IMR-90 (cell line): ENCODE measurements at places on chromosomes 6 and 20. TPM values are rescaled to one million over a fixed set of nuclear protein-coding genes. Genes with fewer than 3 reads are reported as not detected.

- no peak for DNase-seq
Observed at GRCh38 chr6:157251586-157252247, 71.6 kb downstream of the TMEM242 start.

GRCh38 chr6:139539852-139540251, 165.4 kb upstream of the CITED2 start:
- peak; percentile 98 for DNase-seq

DNA sequence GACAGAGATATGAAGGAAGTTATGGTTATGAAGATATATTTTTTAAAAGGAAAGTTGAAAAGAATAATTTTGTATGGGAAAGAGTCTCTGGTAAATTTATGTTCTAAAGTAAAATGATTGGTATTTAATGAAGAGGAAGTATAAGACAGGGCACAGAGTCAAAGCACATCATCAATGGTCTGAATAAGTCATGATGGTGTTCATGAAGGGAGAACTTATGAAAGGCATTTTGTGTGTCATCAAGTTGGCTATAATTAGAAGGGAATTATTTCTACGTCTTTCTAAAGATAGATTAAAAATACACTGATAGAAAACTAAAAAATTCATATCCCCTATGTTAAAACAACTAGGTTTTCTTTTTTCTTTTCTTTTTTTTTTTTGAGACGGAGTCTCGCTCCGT, 21.4 kb upstream of the SNAI1 start:
- peak; percentile 53 for DNase-seq

DNA sequence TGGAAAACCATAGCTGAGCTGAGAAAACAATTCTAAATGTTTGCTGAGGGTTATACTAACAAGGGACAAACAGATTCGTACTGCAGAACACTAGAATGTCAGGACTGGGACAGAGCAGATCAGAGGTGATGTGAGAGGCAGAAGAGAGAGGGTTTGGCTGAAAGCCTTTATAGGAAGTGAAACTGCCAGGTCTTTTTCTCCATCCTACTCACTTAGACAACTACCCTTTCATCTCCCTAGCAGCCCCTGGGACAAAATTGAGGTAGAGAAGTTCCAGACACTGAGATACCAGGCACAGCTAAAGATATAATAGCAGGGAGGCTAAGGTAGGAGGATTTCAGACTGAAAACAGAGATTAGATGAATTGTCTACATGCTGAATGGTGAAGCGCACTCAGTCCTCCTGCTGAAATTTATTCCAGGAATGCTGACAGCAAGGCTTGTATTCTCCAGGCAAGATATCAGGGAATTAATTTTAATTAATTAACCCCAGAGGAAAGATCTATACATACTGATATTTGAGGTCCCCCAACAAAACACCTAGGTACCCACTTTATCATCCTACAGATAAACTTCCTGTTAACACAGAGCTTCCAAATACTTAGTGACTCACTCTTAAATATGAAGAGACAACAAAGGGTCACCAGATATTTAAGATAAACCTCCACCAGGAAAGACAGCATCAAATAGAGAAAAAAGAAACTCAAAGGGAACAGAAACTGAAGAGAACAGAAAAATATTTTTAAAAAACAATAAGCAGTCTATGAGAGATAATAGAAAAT, 12.6 kb upstream of the EIF2S2 start:
- DNase-seq: no peak

GRCh38 chr6:24355393-24355792, 2.5 kb downstream of the DCDC2 start:
- DNase-seq: no peak

- no peak for DNase-seq
Observed at GRCh38 chr6:32982702-32983492, 14.5 kb downstream of the BRD2 start.

DNA sequence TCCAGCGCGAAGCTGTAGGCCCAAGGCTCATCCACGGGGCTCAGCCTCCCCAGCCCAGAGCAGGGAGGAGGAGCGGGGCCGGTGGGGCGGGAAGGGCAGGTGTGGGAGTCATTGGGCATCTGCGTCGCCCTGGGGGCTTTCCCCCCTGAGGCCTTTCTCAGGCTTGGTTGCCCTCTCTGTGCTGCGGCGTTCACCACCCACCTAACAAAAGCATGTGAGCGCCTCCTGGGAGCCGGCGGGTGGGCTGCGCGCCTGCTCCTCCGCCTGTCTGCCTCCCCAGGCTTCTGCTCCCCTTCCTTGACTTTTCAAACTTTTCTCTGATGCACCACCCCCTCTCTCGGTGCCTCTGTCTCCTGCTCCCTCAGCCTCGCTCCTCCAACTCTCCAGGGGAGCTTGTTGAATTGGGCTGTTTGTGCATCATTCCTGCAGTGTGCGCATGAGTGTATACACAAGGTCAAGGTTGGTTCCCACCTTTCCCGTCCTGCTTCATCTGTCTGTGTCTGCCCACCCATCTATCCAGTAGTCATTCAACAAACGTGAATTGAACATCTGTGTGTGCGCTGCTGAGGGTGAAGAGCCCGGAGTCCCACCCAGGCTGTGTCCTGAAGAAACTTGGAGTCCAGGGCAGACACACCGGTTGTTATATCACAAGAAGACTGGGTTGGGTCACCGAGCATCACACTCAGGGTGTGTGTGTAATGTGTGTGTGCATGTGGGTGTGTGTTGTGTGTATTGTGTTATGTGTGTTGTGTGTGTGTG, 82.4 kb upstream of the NNAT start:
- no peak for DNase-seq

- no peak for DNase-seq
Observed at GRCh38 chr6:149302723-149303122, 14.8 kb upstream of the TAB2 start.

GRCh38 chr6:119902681-119903080, 553.1 kb upstream of the MAN1A1 start:
- DNase-seq: no peak

DNA sequence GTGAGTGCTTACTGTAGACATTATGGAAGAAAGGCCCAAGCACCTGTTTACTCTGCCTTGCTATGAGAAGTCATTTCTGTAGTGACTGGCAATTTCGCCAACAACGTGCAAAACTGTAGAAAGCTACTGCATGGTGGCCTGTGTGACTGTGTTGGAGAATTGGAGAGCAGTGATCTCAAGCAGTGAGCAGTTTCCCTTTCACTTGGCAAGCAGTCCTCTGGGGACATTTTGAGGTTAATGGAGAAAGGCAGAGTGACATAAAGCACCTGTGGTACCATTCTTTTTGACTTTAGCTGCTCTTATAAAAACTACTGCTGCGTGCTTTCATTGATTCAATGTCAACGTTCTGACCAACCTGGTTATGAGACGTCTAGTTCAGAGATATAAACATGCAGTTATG, 382.6 kb upstream of the JAG1 start:
- DNase-seq: no peak

DNA sequence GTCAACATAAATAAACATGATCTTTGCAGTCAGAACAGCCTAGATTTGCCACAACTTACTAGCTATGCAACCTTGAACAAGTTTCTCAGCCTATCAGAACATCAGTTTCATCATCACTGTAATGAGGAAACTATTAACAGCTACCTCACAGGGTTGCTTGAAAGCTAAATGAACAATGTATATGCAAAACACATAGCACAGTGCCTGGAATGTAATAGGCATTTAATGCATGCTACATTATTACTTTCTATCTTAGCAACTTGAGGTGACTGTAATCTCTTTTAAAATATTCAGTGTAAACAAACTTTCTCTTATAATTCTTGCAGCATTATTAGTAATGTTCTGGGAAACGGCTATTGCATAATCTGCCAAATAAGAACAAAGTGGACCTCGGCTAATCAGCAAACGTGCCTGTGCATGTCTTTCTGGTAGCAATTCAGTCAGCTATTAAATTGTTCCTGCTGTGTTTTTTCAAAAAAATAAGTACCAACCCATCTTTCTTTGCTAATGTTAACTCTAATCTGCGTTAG, 61.5 kb downstream of the SYNE1 start:
- peak; percentile 49 for DNase-seq

GRCh38 chr6:2616811-2617210, 133.9 kb downstream of the MYLK4 start:
- no peak for DNase-seq

DNA sequence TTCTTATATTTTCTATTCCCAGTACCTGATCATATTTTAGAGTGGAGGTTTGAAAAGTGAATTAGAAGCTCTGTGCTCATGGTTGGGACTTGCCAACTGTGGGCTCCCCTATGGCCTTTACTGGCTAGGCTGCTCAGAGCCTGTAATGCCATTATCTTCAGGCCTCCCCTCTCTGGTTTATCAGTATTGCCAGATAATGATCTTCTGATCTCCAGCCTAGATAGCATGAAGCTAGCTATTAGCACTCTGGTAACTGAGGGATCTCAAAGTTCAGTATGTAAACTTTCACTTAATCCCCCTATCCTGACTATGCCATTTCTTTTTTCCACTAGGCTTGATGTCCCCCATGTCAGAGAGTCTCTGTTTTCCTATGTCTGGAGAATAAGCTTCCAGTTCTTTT, 393.7 kb upstream of the CITED2 start:
- DNase-seq: no peak

DNA sequence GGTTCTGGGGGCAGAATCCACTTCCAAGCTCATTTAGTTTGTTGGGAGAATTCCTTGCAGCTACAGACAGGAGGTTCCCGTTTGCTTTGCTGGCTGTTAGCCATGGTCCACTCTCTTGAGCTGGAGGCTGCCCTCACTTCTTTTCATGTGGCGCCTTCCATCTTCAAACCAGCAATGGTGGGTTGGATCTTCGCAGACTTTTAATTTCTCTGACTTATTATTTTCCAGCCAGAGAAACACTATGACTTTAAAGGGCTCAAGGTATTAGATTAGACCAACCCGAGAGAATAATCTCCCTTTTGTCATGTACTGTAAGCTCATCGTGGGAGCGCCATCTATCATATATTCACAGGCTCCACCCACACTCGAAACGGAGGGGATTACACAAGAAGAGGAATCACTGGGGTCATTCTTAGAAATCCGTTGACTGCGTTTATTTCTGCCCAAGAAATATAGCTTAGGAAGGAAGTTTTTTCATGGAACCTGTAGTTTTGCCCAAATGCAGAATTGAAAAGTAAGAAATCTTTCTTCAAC, 38.9 kb downstream of the SAMD5 start:
- no peak for DNase-seq

DNA sequence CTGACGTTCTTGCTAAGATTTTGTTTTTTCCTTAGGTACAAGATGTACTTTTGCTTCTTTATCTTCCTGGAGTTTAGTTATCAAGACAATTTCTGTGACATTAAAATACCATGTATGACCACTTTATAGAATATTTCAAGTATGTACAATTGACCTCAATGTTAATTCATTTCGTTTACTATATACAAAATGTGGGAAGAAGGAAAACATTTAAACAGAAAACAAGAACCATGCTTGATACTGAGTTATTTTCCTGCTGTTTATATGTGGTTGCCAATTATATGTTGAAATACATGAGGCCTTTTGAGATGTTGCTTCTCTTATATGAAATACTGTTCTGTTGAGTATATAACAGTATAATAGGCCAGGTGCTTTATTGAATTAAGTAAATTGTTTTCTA, 184.3 kb downstream of the JARID2 start:
- DNase-seq: peak; percentile 67

- DNase-seq: no peak
Observed at GRCh38 chr20:53595018-53595378, 1.4 kb upstream of the ZNF217 start.

DNA sequence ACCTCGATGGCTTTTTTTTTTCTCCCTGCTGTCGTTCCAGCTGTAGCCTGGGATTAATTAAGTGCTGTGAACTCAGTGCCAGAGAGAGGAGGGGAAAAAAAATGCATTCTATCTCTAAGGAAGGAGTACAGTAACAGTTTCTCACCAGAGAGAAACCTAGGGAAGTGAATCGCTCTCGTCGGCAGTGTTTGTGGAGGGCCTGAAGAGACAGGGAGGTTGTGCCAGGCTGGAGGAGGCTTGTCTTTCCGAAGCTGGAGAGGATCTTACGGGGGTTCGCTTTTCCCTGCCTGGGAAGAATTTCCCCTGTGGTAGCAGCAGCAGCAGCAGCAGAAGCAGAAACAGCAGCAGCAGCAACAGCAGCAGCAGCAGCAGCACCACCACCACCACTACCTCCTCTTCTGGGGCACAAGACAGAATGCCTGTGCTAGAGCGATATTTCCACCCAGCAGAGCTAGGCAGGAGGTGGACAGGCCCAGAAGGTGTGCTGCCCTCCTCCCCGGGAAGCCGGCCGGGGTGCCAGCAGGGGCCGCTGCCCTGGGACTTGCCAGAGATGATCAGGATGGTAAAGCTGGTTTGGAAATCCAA, 186.5 kb downstream of the PDE7B start:
- peak; percentile 72 for DNase-seq

GRCh38 chr20:46523696-46524328, 10.5 kb upstream of the ZNF334 start:
- peak; percentile 17 for DNase-seq

The AFDN gene
- 20.8 and 23.3 TPM in 2 replicates for total RNA-seq

The LY6G6D gene
- total RNA-seq: not detected in 2 replicates

The HLA-DRB1 gene
- total RNA-seq: not detected in 2 replicates

The PPP1R14C gene
- total RNA-seq: not detected in 2 replicates
